ENCODE measurements at places on chromosomes 12 and 14. TPM values are rescaled to one million over a fixed set of nuclear protein-coding genes. Genes with fewer than 3 reads are reported as not detected.

Gene KCNK13
- 0.28 TPM for total RNA-seq

Gene RTL1
- not detected for total RNA-seq

Gene OR10G3
- not detected for total RNA-seq

DNA sequence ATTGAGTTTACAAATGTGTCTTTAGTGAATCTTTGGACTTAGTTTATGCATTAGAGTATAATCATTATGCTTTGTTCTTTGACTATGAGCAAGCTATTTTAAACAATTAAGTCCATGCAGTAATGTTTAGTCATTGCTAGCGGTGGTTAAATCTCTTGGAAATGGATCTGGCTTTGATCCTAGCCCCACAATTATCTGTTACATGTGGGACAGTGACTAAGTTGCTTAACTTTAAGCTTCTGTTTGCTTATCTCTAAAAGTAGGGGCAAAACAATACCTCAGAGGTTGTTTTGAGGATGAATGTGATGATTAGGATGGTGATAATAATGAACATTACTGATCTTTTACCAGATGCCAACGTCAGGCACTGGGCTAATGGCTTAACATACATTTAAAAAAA, 124.2 kb downstream of the NPAS3 start:
- DNase-seq: no peak

GRCh38 chr14:51879170-51879569, 18.8 kb downstream of the GNG2 start:
- DNase-seq: no peak

Gene SLC5A8
- total RNA-seq: not detected

Gene INSM2
- not detected for total RNA-seq

DNA sequence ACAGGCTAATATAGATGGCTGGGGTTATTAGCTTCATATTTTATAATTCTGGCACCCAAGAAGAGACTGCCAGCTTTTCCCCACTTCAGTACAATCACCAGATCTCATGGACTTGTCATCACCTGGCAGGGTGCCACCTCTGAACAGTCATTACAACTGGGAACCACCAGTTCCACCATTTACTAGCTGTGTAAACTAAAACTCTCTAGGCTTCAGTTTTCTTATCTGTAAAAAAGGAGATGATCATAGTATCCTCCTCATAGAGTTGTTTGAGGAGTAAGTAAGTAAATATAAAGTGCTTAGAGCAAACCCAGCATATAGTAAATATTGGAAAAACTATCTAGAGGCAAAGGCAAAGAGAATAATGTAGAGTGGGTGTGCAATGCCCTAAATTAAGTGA, 19.3 kb downstream of the CPNE8 start:
- DNase-seq: no peak

Gene DNAJC22
- 0.05 TPM for total RNA-seq

DNA sequence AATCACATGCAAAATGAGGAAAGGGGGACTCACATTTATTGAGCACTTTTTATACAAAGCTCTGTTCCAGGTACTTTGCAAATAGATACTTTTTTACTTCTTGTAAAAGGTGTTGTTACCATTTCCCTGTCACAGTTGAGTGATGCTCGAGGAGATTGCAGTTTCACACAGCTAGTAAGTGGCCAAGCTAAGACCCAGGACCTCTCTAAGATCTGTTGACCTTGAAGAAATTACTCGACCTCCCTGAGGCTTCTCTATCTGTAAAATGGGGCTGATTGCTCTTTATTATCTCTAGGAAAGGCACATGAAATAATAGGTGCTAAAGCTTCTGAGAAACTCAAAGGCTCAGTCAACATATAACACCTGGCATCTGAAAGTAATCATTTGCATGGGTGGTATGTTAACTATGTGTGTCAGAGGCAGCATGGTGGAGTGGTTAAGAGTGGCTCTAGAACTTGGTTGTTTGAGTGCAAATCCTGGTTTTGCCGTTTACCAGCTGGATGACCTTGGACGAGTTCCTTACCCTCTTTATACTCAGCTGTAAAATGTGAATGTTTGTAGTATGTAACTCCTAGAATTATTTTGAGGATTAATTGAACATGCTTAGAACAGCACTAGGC, 41.5 kb downstream of the IFT81 start:
- no peak for DNase-seq

DNA sequence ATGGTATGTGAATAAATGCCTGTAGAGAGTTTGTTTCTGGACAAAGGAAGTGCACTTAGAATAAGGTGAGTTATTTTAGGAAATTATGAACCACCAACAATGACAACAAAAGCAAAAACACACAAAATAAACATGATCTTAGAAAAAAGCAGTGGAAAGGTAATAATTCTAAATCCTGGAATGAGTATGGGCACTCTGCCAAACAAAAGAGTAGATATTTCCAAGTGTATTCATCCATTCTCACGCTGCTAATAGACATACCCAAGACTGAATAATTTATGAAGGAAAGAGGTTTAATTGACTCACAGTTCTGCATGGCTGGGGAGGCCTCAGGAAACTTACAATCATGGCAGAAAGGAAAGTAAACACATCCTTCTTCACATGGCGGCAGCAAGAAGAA, 269.3 kb upstream of the NPAS3 start:
- DNase-seq: no peak

DNA sequence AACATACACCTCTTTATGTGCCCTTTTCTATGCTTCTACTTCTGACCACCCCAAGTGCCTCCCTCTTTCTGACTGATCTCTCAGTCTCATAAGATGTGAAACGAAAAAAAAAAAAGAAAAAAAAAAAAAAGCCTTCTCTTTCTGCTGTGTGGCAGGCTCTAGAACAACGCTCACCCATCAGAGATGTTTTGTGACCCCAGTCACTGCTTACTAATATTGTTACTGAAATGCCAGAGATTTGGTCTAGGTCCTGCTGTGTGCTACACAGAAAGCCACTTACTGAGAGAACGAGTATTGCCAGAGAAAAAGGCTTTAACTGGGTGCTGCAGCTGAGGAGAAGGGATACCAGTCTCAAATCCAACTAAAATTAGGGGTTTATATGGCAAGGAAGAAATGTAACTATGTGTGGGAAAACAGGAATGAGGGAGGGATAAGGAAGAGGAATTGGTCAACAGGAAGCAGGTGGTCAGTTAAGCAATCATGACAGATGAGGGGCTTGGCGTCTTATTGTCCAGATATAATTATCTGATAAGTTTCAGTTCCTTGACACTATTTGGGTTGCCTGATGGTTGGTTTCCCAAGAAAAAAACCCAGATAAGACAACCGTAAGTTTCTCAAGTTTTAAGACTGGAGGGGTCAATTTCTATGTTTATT, 149.0 kb downstream of the NAV3 start:
- DNase-seq: no peak

Gene NOXRED1
- 0.35 TPM for total RNA-seq

GRCh38 chr12:67424784-67425183, 155.6 kb downstream of the CAND1 start:
- no peak for DNase-seq

DNA sequence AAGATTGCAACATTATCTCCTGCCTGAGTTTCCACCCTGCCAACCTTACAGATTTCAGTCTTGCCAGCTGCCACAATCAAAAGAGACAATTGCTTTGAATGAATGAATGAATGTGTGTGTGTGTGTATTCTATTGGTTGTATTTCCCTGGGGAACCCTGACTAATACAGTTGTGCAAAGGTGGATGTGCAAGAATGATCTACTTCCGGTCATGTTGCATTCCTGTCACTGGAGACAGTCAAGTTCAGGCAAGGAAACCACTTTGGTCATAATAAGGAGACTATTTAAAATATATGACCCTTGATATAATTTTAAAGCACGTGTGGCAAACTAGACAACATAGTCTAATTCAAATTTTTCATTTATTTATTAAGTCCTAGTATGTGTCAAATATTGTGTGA, 13.1 kb downstream of the RERG start:
- no peak for DNase-seq

Gene PEX5
- 15.0 TPM for total RNA-seq

GRCh38 chr12:45701296-45701695, 28.2 kb upstream of the ARID2 start:
- no peak for DNase-seq

Gene IGFBP6
- total RNA-seq: 1.2 TPM

DNA sequence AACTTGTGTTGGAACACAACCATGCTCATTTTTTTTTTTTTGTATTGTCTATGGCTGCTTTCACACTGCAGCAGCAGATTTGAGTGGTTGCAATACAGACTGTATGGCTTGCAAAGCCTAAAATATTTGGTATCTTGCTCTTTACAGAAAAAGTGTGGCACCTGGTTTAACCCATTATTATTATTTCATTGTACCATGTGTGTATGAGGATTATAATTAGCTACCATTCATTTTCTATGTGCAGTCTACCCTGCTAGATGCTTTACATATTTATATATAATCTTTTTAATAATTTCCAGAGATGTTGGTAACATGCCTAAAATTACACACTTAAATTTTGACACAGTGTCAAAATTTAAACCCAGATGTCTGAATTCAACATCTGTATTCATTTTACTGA, 37.7 kb downstream of the SPATS2 start:
- DNase-seq: no peak

GRCh38 chr12:34392741-34393085, 370.4 kb downstream of the ALG10 start:
- no peak for DNase-seq

Gene CEP170B
- 3.0 TPM for total RNA-seq

Gene SMIM41
- total RNA-seq: not detected

DNA sequence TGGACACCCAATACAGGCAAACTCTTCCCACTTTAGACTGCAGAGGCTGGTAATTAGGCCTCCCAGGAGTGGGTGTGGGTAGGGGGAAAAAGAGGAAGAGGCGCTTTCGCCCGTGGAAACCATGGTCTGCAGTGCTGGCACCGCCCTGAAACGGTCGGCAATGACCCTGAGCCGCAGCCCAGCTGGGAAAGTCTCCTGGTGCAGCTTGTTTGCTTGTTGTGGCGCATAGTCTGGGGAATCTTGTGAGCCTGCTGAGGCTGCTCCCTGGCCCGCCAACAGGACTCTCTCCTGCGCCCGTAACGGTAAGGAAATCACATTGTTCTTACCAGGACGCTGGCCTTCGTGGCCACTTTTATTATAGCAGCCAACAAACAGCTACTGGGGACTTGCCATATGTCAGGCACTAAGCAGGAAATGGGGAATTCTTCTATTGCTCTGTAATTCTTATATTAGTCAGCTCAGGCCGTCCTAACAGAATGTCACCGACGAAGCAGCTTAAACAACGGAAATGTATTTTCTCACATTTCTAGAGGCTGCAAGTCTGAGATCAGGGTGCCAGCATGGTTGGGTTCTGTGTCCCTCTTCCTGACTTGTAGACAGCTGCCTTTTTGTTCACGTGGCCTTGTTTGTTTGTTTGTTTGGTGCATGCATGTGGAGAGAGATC, 52.5 kb upstream of the RIN3 start:
- no peak for DNase-seq

GRCh38 chr14:93824518-93825234, 36.4 kb upstream of the PRIMA1 start:
- no peak for DNase-seq

DNA sequence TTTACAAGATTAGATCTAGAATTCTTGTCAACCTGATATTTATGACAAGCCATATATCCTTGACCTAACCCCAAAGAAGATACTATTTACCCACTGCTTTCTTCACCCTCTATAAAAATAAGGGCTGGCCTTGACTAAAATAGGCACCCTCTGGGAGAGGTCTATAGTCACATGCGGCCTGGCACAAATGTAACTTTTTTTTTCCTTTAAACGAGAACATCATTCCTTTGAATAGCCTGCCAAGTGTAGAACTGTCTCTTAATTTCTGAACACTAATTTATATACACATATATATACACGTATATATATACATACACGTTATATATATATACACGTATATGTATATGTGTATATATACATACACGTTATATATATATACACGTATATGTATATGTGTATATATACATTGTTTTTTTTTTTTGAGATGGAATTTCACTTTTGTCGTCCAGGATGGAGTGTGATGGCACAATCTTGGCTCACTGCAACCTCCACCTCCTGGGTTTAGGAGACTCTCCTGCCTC, 18.6 kb downstream of the PPTC7 start:
- DNase-seq: no peak

- DNase-seq: no peak
These were observed 20.7 kb downstream of the SCARB1 start for GRCh38 chr12:124842800-124843510.

- DNase-seq: no peak
These were observed 98.7 kb upstream of the PLXNC1 start for GRCh38 chr12:94049718-94050117.

DNA sequence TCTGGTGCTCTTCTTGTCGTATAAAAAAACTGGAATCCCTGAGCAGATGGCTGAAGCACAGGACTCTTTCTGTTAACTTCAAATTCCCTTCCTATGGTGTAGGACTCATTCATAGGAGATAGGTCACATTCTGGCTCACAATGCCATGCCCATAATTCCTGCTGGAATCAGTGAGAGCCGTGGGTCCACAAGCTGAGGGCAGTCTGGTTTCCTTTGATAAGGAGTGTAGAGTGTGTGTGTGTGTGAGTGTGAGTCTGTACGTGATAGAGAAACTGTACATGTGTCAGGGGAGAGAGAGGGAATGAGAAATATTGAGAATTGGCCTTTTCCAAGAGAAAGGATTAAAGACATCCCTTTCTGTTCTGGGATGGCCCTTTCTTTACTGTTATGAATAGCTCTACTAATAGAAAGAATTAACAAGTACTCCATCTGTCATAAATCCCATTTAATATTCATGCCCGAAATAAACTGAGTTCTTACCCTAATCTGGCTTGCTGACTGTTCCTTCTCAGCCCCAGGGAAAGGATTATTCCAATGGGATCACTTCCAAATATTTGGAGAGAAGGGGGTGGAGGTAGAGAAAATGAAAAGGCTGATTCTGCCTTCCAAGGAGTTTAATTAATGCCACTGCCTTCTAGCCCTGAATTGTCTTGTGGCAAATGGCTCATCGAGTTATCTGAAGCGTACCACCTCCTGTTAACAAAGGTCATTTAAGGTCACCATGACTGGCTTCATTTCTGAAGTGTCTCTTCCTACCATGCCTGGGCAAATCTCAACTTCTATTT, 79.0 kb downstream of the TMX1 start:
- DNase-seq: no peak

Measured in activated CD4-positive, alpha-beta memory T cell treated with anti-CD3 and anti-CD28 coated beads, Interleukin-2, amount 10 ng/mL, durations not matched to agents 7 days and 5 days (primary cell).